Stimulated activated CD4-positive, alpha-beta T cell treated with anti-CD3 and anti-CD28 coated beads, Interleukin-4, amount 100 ng/mL, for 48 hours (primary cell): ENCODE measurements at places on chromosomes 1 and 21.
A peak's percentile ranks its signal among the peaks of the same experiment; 100 is the strongest.

DNA sequence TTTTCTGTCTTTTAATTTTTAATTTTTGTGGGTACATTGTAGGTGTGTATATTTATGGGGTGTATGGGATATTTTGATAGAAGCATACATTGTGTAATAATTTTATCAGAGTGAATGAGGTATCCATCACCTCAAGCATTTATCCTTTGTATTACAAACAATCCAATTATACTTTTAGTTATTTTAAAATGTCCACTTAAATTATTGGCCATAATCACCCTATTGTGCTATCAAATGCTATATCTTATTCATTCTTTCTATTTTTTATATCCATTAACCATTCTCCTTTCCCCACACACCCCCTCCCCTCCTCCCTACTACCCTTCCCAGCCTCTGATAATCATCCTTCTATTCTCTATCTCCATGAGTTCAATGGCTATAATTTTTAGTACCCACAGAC is 70.2 kb upstream of the TSHB start:
- no peak for DNase-seq

DNA sequence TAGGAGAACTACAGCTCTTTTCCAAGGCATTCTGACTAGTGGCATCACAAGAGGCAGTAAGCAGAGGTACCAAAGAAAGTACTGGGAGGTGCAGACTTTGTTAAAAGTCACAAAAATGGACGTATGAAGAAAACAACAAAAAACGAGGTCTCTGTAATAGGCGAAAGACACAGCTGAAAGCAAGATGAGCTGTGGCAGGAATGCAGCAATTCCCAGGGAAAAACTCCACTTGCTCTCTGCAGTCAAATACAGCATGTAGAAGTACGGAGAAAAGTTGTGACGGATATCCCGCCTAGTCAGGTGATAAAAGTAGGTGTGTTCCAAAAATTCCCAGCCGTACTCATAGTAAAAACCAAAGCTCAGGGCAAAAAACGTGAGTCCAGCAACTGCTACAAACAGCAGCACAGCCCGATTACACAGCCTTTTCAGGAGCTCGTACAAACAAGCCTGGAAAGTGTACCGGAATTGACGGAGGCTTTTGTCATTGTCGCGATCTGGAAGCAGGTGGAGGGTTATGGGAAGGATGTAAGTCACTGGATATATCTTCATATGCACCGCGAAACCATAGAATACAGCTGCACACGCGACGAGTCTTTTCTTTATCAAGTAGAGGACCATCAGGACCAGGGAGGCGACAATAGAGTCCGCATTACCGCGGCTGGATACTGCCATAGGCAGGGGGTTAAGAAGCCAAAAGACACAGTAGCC is 979 bp downstream of the PIGM start:
- no peak for DNase-seq

DNA sequence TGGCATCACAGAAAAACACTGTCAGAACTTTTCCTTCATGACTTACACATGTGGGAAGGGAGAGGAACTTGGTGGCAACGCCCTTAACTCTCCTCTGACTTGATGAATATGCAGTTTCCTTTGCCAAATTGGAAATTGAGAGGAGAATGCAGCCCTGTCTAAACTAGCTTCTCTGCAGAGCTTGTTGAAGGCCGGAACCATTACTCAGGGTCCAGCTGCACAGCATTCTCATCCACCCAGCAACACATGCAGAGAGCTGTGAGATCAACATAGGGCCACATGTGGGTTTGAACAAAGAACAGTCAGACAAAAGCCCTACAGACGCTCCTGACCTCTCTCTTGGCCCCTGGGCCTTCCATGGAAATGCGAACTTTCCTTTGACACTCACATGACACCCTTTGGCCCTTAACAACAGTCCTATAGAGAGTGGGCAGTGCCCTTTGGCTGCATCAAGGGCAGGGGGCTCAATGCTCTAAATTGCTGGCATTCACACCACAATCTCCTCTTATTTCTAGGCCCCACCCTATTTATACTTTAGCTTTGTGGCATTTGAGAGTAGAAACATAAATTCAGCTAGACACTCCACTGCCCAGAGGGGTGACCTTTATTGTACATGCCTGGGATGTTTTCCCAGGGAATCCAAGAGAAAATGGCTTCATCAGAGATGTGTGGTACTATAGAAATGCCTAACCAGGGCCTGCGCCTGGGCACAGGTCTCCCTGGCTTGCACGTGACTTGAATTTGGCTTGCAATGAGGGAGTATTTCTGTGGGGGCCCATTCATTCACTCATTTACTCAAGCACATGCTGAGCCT is 64.4 kb downstream of the CDC7 start:
- DNase-seq, result no peak

- no peak for DNase-seq
Measured at GRCh38 chr1:204227996-204228785, 14.4 kb upstream of the GOLT1A start.

GRCh38 chr1:184646824-184647223 is 107.8 kb downstream of the EDEM3 start:
- no peak for DNase-seq

GRCh38 chr1:94316836-94317789 is 79.7 kb upstream of the ARHGAP29 start:
- DNase-seq, result no peak

DNA sequence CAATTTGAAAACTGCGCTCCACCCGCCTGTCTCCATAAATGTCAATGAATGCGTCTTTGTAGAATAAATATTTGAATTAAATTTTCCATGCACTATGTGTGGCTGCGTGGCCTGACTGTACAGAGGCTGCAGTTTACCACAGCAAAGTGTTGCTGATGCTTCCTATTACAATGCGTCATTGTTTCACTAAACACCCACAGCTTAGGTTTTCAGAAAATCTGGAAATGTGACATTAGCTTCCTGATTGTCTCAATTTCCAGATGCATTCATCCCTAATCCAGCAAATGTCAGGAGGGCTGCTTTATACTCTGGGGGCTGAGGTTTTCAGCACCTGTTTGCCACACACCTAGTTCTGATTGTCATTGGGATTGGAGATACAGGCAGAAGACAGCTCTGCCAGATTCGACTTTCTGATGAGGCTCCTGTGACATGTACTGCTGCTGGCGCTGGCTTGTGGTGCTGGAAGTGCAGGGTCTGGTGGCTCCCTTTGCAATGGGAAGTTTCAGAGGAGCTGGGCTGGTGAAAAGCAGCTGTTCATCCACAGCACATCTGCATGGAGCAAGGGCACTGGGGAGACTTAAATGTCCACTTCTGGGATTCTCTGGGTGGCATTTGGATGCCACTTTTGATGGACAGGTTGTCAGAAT is 40.0 kb downstream of the URB2 start:
- no peak for DNase-seq

GRCh38 chr1:209387969-209388329 is 195.6 kb upstream of the CAMK1G start:
- DNase-seq, result no peak

DNA sequence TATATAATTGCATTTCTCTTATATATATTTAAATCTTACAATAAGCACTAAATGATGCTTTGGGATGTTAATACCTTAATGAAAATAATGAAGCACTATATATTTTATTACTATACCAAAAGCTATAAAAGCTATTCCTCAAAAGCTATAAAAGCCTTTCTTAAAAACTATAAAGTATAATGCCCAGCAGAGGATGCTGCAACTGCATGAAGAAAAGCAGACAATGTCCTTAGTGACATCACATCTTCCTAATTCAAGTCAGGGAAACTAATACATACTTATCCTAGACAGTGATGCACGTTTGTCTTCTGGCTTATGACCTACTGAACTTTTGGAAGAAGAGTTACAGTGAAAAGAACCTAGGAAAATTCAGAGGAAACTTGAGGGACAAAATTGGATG is 13.6 kb upstream of the C1orf185 start:
- no peak for DNase-seq

DNA sequence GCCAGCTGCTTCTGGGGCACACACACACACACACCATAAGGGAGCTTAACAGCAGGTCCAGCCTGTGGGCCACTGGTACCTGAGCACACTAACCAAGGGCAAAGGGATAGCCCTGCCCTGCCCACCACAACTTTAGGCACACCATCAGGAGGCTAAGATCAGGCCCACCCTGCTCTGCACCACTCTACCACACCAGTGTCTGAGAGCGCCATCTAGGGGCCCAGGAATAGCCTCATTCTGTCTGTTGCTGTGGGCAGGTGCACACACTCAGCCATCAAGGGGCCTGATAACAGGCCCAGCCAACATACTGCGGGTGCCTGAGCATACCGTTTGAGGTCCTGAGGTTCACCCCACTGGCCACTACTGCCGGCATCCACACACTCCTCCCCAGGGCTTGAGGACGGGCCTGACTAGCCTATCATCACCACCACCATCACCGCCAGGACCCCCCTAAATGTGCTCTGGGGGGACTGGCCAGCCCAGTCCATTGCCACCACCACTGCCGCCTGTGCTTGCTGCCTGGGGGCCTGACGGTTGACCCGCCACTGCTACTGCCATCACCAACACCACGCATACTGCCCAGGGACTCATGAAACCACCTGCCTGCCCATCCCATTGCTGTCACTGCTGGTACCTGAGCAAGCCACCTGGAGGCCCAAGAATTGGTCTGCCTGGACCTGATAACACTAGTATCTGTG is 31.3 kb downstream of the NSL1 start:
- DNase-seq, result peak; percentile 64

DNA sequence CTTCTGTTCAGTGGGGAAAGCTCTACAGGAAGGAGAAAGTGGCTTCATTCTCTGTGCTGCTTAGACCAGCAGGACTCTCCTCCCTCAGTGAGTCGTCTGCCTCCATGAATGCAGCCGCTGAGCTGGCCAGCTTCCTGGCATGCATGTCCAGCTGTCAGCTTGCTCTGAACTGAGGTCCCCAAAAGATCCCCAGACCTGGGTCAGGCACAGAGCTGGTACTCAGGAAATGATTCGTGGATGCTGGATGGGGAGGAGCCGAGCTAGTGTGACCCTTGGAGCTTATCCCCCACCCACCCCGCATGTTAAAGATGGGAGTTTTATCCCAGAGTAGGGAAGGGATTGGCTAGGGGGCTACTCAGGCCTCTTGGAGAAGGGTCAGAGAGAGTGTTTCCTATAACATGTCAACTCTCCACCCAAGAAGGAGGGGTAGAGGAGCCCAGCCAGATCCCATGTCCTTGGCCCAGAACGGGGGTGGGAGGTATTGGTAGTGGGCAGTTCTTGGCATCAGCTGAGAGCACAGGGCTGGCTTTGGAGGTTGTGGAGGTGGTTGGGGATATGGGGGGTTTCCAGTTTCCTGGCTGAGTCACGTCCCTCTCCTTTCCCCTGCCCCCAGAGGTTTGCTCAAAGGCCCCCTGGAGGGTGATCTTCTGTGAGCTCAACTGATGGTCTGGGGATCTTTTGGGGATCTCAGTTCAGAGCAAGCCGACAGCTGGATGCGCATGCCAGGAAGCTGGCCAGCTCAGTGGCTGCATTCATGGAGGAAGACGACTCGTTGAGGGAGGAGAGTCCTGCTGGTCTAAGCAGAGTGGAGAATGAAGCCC is 110.1 kb downstream of the FOXD2 start:
- DNase-seq, result no peak

GRCh38 chr1:244710474-244711062 is 57.6 kb downstream of the DESI2 start:
- DNase-seq, result no peak
